Activated T-helper 9 cell treated with anti-CD3 and anti-CD28 coated beads, Interleukin-2, amount 50 U/mL, for 16 hours (primary cell): ENCODE measurements at places on chromosomes 5 and 9.

DNA sequence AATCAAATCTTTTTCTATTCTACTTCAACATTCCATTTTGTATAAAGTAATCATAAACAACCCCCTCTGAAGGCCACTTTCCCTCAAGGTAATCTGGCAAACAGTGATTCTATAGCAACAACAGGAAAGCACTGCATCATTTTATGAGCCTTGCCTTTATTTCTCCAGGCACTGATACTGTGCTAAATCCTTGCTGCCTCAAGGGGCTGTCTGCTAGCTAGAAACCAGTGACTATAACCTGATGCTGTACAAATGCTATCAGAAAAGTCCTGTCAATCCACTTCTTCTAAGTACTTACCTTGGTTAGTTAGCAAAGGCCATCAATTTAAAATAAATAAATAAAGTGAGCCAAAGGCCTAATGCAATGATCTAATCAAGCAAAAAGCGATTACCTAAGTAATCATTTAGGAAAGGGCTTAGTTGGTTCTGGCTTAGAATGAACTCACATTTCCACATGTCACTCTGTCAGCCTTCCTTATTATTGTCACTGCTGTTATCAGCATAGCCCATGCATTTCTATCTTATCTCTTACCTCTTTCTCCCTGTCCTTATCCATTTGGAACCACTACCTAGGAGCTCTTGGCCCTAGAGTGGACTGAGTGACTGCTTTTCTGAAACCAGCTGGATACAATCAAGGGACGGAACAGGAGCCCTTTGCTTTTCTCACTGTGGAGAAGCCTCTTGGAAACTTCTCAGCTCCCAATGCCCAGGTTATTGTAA is 246.1 kb upstream of the MEF2C start:
- DNase-seq = no peak

DNA sequence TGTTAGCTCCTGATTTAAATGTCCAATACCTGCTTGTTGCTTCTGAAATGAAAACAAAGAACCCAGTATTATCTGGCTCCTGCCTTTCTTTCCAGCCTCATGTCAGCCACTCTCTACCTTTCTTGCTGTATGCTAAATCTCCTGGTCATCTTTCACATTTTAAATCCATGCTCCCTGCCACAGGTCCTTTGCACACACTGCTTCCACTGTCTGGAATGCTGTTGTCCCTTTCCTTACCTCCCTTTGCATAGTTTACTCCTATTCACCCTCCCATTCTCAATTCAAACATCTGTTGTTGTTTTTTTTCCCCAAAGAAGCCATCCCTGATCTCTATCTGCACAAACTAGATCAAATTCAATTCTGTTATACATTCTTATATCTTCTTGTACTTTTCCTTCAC is 97.0 kb upstream of the NR4A3 start:
- no peak for DNase-seq

GRCh38 chr5:151233616-151234085 is 9.8 kb upstream of the CCDC69 start:
- no peak for DNase-seq

DNA sequence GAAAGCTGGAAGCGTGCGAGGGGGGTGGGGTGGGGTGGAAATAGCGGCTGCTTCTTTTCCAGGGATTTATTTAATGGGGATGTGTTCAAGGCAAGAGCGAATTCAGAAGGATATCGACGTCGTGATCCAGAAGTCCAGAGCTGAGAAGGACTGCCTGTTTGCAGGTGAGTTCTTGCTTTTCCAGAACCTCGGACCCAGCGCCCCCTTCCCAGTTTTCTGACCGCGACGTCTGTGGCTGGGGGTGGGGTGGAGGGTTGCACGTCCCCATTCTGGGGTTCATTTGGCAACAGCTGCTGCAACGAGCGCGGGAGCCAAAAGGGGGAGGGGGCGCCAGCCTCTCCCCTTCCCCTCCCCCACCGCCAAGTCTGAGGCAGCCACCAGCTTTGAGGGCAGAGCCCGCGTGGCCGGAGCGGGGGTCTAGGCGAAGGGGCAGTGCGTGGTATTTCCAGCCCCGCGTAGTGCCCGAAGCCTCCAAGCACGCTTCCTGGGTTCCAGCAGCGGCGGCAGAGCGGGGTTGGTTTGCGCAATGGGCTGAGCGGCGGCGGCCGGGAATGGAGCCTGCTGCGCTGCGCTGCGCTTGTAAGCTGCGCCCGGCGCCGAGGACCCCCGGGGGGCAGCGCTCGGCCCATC is 701 bp downstream of the PARP8 start:
- DNase-seq = peak; percentile 48
